GM23248 (cell line): ENCODE measurements at places on chromosomes 6 and 20. TPM values are rescaled to one million over a fixed set of nuclear protein-coding genes. Genes with fewer than 3 reads are reported as not detected.

GRCh38 chr6:156925026-156925425 is 147.8 kb downstream of the ARID1B start:
- H3K36me3 ChIP-seq: no peaks in the 10 kb centered on the region
- no peak overlapping the region for H3K27ac ChIP-seq
- no peak for DNase-seq
- no peaks in the 10 kb centered on the region for H3K27me3 ChIP-seq
- H3K4me3 ChIP-seq: no peak overlapping the region
- H3K4me1 ChIP-seq: peaks cover 6% of the 10 kb centered on the region; the same call in 1 of the 2 replicates

Gene MPC1
- total RNA-seq: 41.9 and 55.1 TPM in 2 replicates

DNA sequence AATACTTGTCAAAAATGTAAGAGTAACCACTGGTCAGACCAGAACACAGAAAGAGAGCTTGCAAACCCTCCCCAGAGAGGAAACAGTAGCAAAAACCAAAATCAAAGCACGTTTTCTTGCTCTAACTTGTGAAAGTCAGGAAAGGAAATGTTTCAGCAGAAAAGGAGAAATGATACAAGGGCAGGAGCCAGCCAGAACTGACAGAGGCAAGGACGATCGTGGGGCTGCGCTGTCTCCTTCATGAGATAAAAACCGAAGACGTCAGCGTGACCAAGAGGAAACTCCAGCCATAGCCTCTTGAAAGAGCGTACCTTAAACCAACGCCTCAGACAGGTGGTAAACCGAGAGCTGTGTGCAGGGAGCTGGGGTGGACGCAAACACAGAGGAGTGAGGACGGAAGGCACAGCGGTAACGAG is 27.5 kb downstream of the LAMA5 start:
- H3K4me3 ChIP-seq: no peak overlapping the region
- no peak overlapping the region for H3K27ac ChIP-seq
- no peaks in the 10 kb centered on the region for H3K27me3 ChIP-seq
- no peaks in the 10 kb centered on the region for H3K36me3 ChIP-seq

DNA sequence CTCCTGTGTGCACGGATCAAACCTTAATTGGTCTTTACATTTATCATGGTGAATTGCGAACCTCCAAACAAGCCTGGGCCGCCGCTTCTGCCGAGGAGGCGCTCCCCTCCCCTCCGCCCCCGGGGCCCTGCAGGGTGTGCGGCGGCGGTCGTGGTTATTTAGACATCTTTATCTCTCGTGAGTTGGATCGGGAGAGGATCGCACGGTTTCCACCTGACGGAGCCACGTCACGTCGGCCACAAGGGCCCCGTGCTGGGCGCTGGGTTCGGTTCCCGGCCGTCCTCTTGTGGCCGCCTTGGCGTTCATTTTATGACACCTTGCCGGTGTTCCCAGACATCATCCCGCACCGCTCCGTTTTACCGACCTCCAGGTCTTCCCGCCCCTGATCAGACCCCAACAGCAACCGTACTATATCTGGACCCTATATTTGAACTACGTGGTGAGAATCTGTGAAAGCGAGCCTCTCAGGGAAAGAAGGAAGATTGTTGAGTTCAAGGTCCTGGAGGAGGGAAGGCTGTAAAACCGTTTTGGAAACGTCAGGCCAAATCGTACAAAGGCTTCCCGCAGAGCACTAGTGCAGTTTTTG is 1.3 kb upstream of the CNR1 start:
- no peak for DNase-seq
- H3K36me3 ChIP-seq: no peaks in the 10 kb centered on the region
- no peak overlapping the region for H3K4me3 ChIP-seq
- H3K27ac ChIP-seq: no peak overlapping the region
- no peaks in the 10 kb centered on the region for H3K4me1 ChIP-seq

Gene CTAGE9
- total RNA-seq: not detected in 2 replicates

GRCh38 chr20:44690781-44691423 is 24.3 kb upstream of the CCN5 start:
- H3K27me3 ChIP-seq: no peaks in the 10 kb centered on the region
- peaks cover 48% of the 10 kb centered on the region for H3K4me1 ChIP-seq

GRCh38 chr20:40422656-40423055 is 266.4 kb downstream of the MAFB start:
- no peaks in the 10 kb centered on the region for H3K4me1 ChIP-seq
- no peak overlapping the region for H3K27ac ChIP-seq
- H3K4me3 ChIP-seq: no peak overlapping the region
- DNase-seq: no peak
- H3K27me3 ChIP-seq: no peaks in the 10 kb centered on the region

DNA sequence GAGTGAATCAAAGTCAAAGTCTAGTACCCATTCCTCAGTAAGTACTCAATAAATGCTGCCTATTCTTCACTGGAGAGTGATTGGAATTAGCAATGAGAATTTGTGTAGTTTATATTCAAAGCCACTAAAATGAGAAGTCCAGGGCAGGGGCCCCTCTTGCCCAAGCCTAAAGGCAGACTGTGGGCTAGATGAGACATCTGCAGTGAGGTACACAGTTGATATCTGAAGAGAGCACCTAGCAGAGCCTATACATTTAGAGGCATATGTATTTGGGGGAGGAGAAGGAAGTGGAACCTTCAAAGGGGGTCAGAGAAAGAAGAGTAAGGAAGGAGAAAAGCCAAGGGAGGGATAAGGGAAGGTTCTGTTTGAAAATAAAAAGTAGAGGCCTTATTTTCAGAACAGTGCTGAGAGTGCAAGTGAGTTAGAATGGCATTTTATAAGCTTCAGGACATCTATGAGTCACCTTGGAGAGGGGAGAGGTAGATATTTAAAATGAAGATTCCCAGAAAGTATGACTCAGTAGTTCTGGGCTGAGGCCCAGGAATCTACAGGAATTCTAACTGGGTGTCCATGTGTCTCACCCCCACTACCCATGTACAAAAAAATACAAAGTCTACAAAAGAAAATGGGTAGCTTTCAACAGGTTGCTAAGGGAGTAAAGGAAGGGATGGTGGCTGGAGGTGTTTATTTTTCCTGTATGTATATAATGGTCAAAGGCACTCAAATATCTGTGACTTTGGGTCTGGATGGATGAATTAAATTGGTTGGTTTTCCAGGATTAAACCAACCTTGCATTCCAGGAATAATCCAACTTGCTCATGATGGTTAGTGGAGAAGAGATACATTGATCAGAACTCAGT is 135.1 kb downstream of the ZFP64 start:
- peak overlapping the region; percentile 64 for H3K27ac ChIP-seq
- H3K4me1 ChIP-seq: peaks cover 11% of the 10 kb centered on the region
- H3K27me3 ChIP-seq: no peaks in the 10 kb centered on the region
- peak; percentile 90 for DNase-seq
- H3K4me3 ChIP-seq: peak overlapping the region; percentile 10; the same call in 1 of the 2 replicates

Gene MEI4
- total RNA-seq: not detected in 2 replicates

GRCh38 chr20:54215157-54215789 is 7.4 kb downstream of the PFDN4 start:
- no peak overlapping the region for H3K27ac ChIP-seq
- peaks cover 25% of the 10 kb centered on the region for H3K4me1 ChIP-seq
- H3K36me3 ChIP-seq: peaks cover 10% of the 10 kb centered on the region; the same call in 1 of the 2 replicates
- no peak for DNase-seq
- no peaks in the 10 kb centered on the region for H3K27me3 ChIP-seq

- peaks cover 23% of the 10 kb centered on the region for H3K4me1 ChIP-seq
- H3K36me3 ChIP-seq: no peaks in the 10 kb centered on the region
- peak overlapping the region; percentile 33 for H3K27ac ChIP-seq
- DNase-seq: peak; percentile 76
Measured at GRCh38 chr20:54502179-54502578, 26.8 kb downstream of the DOK5 start.

- DNase-seq: peak; percentile 21
- no peak overlapping the region for H3K27ac ChIP-seq
- H3K27me3 ChIP-seq: peaks cover 50% of the 10 kb centered on the region
- H3K36me3 ChIP-seq: no peaks in the 10 kb centered on the region
- H3K4me1 ChIP-seq: peaks cover 7% of the 10 kb centered on the region; the same call in 1 of the 2 replicates
Measured at GRCh38 chr6:106440546-106440945, 80.0 kb downstream of the CRYBG1 start.

Gene FAM83C
- not detected in 2 replicates for total RNA-seq

GRCh38 chr6:150600010-150600300 is 270 bp downstream of the PLEKHG1 start:
- H3K4me3 ChIP-seq: peak overlapping the region; percentile 74
- no peak overlapping the region for H3K27ac ChIP-seq
- no peak for DNase-seq
- H3K36me3 ChIP-seq: no peaks in the 10 kb centered on the region
- peaks cover 67% of the 10 kb centered on the region for H3K27me3 ChIP-seq

DNA sequence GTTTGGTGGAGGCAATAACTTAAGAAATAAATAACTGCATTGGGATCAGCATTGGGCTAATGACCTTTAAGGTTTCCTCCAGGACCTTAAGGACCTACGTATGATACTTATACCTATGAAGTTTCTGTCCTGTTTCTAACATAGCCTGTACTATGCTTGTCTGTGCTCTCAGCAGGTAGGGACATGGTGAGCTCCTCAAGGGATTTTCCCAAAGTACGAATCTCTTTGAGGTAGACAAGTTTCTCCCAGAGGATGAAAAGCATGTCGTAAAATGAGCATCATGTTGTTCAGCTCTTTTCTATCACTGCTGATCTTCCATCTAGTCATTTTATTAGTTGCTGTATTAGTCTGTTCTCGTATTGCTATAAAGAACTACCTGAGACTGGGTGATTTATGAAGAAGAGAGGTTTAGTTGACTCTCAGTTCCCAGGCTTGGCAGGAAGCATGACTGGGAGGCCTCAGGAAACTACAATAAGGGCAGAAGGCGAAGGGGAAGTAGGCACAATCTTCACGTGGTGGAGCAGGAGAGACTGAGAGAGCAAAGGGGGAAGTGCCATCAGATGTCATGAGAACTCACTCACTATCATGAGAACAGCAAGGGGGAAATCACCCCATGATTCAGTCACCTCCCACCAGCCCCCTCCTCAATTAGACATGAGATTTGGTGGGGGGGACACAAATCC is 77.8 kb upstream of the TGM3 start:
- H3K27me3 ChIP-seq: no peaks in the 10 kb centered on the region
- DNase-seq: no peak
- H3K36me3 ChIP-seq: peaks cover 5% of the 10 kb centered on the region; the same call in 1 of the 2 replicates

DNA sequence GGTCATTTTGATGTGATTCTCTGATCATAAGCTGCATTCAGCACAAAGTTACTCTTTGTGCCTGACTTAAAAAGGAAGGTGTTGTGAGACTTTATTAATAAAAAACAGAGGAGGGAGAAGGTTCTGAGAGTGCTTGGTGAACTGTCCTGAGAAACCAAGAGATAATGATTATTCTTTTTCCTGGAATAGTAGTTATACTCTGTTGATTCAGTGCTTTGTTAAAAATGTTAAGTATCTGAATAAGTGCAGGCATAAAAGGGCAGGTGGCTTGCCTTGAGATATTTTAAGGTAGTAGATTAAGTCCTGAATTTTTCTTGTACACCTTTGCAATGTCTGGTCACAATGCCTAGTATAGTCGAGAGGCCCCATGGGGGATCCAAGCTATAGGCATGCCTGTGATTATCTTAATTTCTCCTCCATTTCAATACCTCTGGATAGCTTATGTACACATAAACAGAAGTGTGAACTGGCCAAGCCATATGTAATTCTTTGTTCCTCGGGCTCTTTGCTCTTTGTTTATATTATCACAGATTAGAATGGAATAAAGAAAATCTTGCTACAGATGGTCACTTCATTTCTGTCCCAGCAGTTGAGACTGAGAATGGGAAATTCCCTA is 50.0 kb downstream of the SOBP start:
- H3K36me3 ChIP-seq: no peaks in the 10 kb centered on the region
- no peak for DNase-seq
- no peak overlapping the region for H3K27ac ChIP-seq
- H3K27me3 ChIP-seq: no peaks in the 10 kb centered on the region
- H3K4me1 ChIP-seq: no peaks in the 10 kb centered on the region
- H3K4me3 ChIP-seq: no peak overlapping the region

- no peaks in the 10 kb centered on the region; the same call in 1 of the 2 replicates for H3K27me3 ChIP-seq
- no peaks in the 10 kb centered on the region for H3K36me3 ChIP-seq
- no peak overlapping the region for H3K4me3 ChIP-seq
- H3K27ac ChIP-seq: no peak overlapping the region
- DNase-seq: no peak
Measured at GRCh38 chr6:88491266-88491880, 325.2 kb upstream of the CNR1 start.

- no peaks in the 10 kb centered on the region for H3K36me3 ChIP-seq
- H3K27ac ChIP-seq: peak overlapping the region; percentile 15
- no peaks in the 10 kb centered on the region for H3K27me3 ChIP-seq
- DNase-seq: peak; percentile 20
Measured at GRCh38 chr6:100237821-100238220, 226.9 kb downstream of the SIM1 start.

DNA sequence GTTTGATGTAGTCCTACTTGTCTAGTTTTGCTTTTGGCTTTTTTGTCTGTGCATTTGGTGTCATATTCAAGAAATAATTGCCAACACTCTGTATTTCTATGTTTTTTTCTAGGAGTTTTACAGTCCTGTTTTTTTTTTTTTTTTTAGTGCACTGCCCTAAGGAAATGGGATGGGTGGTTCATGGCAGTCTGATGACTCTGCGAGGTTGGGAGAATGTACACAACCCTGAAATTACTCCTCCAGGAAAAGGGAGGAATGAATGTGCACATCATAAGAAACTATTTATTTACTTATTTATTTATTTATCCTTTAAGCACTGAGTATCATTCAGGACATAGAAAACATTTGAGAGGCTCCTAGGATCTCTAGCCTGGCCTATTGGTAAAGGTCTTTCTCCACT is 15.2 kb upstream of the SLC17A5 start:
- no peak for DNase-seq
- H3K4me1 ChIP-seq: peaks cover 6% of the 10 kb centered on the region

DNA sequence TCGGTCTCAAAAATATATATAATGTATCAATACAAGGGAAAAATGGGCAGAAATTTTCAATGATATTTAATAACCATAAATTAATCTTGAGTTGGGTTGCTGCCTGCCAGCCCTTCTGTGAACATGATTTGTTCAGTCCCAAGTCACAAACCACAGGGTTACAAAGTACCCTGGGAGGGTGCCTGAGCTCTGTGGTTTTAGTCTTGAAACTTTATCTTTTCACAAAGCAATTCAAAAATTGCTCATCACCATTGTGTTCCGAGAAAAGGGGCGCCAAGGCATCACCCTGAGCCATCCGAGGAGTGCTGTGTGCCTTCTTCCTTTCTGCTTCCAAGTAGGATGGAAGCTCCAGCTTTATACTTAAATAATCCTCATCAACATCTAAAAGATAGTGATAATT is 141.6 kb upstream of the AKAP12 start:
- DNase-seq: no peak
- no peaks in the 10 kb centered on the region for H3K27me3 ChIP-seq
- H3K4me3 ChIP-seq: no peak overlapping the region

DNA sequence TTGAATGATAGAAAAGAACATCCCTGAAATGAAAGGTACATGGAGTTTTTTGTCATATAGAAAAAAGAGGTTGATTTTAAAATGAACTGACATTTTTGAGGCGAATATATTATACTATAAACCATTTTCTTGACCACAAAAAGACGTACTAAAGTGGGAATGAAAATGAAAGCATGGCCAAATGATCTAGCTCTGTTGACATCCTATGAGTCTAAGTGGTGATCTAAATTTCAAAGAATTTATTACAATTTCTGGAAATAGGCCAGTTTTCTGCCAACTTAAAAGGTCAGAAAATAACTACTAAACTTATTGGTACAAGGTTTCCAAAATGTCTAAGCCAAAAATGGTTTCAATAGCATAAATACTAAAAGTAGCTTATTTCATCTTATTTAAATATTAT is 536.8 kb downstream of the EYS start:
- H3K27ac ChIP-seq: no peak overlapping the region
- no peaks in the 10 kb centered on the region for H3K36me3 ChIP-seq
- no peaks in the 10 kb centered on the region for H3K27me3 ChIP-seq

Gene PRSS16
- total RNA-seq: 0.86 TPM in 1 of 2 replicates, not detected in the other
